Thoracic aorta (tissue), 2 donors: ENCODE measurements at places on chromosomes 2 and 18.

DNA sequence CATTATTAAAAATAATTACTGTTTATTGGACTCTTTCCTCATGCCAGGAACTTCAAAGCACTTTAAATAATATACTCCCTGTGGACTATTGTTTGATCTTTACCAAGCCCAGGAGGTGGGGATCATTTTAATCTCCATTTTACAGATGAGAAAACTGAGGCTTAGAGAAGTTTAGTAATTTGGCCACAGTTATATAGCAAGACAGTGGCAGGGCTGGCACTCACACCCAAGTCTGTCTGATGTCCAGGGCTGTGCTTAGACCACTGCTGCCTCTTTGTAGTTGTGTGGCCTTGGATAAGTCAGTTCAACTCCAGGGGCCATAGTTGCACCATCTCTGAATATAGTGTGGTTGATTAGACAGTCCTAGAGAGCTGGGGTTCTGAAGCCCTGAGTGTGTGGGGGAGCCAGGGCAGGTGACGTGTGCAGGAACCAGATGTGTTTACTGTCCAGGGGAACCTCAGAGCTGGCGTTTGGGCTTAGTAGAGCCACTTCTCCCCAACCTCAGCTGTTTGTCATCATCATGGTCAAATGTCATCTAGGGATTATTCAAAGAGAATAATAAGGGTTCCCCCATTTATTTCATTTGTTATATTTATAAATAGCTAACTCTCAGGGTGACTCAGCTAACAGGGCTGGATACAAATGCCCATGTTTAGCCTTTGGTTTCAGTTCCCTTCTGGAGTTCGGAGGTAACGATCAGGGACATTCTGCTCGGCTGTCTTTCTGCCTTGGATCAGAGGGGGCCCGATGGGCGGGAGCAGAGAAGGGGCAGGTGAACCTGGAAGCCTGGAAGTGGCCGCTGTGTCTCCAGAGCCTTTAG, 68.0 kb downstream of the BOLA3 start:
- no peaks in the 10 kb centered on the region for H3K4me1 ChIP-seq
- no peak overlapping the region for H3K27ac ChIP-seq
- H3K27me3 ChIP-seq = no peaks in the 10 kb centered on the region

GRCh38 chr18:57014772-57015413, 132.0 kb upstream of the BOD1L2 start:
- no peak for DNase-seq
- no peaks in the 10 kb centered on the region for H3K36me3 ChIP-seq
- H3K27ac ChIP-seq = no peak overlapping the region
- no peaks in the 10 kb centered on the region for H3K4me1 ChIP-seq

- H3K27ac ChIP-seq = no peak overlapping the region
- no peaks in the 10 kb centered on the region for H3K36me3 ChIP-seq
- no peak for DNase-seq
- H3K27me3 ChIP-seq = no peaks in the 10 kb centered on the region
- H3K4me1 ChIP-seq = peaks cover 3% of the 10 kb centered on the region
Measured at GRCh38 chr2:138274421-138275291, 226.9 kb upstream of the SPOPL start.

DNA sequence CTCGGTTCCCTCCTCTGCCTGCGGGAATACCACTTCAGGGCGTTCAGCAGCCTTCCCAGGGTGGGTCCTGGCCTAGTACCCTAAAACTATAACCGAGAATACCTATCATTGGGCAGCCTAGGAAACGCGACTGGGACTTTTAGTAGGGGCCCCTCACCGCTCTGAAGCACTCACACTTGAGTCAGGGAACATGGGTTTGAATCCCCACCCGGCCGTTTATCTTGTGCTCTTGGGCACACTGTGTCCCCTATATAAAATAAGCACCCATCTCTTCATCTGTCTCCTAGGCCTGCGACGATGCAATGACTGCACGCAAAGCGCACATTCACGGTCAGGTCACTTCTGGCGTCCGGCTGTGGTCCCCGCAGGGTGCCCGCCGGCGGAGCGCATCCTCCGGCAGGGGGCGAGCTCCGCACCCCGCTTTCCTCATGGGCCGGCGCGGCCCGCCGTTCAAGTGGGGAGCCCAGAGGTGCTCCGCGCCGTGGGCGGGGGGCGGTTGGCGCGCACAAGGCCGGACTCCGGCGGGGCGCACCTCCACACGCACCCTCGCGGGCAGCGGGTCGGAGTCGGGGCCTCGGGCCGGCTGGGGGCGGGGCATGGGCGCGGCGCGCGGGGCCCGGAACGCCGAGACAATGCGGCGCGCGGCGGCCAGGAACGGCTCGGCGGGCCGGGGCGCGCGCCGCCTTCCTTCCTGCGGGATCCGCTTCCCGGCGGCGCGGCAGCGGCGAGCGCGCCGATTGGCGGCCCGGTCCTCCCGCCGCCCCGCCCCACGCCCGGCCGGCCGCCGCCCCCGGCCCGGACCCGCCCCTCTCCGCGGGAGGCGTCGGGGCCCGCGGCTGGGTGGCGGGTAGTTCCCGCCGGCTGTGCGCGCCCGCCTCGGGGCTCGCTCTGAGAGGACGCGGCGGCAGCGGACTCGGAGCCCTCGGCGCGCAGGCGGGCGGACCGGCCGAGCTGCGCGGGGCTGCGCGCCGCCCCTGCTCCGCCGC, at the start of gene ASAP2:
Gene ASAP2, plus strand, starts transcription at position 850 of the 986 bp plus-strand sequence. CDS start 293 bp downstream, outside the sequence.
- H3K27ac ChIP-seq = peak within 1 kb of the TSS; percentile 92
- H3K27me3 ChIP-seq = no peaks in the 10 kb centered on the region
- H3K4me3 ChIP-seq = peak within 1 kb of the TSS; percentile 91
- no peaks in the 10 kb centered on the region for H3K36me3 ChIP-seq

- no peak overlapping the region for H3K4me3 ChIP-seq
- H3K4me1 ChIP-seq = peaks cover 26% of the 10 kb centered on the region
- no peak for DNase-seq
- H3K36me3 ChIP-seq = peaks cover 6% of the 10 kb centered on the region
- no peaks in the 10 kb centered on the region for H3K27me3 ChIP-seq
Measured at GRCh38 chr18:49094979-49095632, 144.3 kb upstream of the SMAD7 start.

GRCh38 chr2:75170889-75171288, 28.4 kb downstream of the TACR1 start:
- no peaks in the 10 kb centered on the region for H3K36me3 ChIP-seq
- no peaks in the 10 kb centered on the region for H3K27me3 ChIP-seq
- DNase-seq = no peak
- H3K27ac ChIP-seq = no peak overlapping the region
- H3K4me1 ChIP-seq = no peaks in the 10 kb centered on the region

- no peaks in the 10 kb centered on the region for H3K27me3 ChIP-seq
- peaks cover 35% of the 10 kb centered on the region for H3K4me1 ChIP-seq
- H3K27ac ChIP-seq = no peak overlapping the region
- DNase-seq = no peak
- no peaks in the 10 kb centered on the region for H3K36me3 ChIP-seq
- no peak overlapping the region for H3K4me3 ChIP-seq
Measured at GRCh38 chr2:105808423-105809096, 63.8 kb downstream of the NCK2 start.

- no peak overlapping the region for H3K4me3 ChIP-seq
- H3K27me3 ChIP-seq = no peaks in the 10 kb centered on the region
- no peaks in the 10 kb centered on the region for H3K36me3 ChIP-seq
- H3K27ac ChIP-seq = no peak overlapping the region
- H3K4me1 ChIP-seq = no peaks in the 10 kb centered on the region
Measured at GRCh38 chr2:96930351-96931010, 55.9 kb downstream of the FAM178B start.

- DNase-seq = no peak
- no peaks in the 10 kb centered on the region for H3K27me3 ChIP-seq
- H3K4me3 ChIP-seq = no peak overlapping the region
Measured at GRCh38 chr18:28189400-28190239, 12.7 kb upstream of the CDH2 start.

- H3K4me1 ChIP-seq = peaks cover 3% of the 10 kb centered on the region
- DNase-seq = no peak
- H3K27me3 ChIP-seq = no peaks in the 10 kb centered on the region
- no peaks in the 10 kb centered on the region for H3K36me3 ChIP-seq
Measured at GRCh38 chr2:128695646-128696220, 377.1 kb upstream of the HS6ST1 start.

GRCh38 chr2:227788561-227789018, 25.1 kb upstream of the CCL20 start:
- H3K4me1 ChIP-seq = no peaks in the 10 kb centered on the region
- no peak overlapping the region for H3K4me3 ChIP-seq
- no peak for DNase-seq
- no peaks in the 10 kb centered on the region for H3K27me3 ChIP-seq

DNA sequence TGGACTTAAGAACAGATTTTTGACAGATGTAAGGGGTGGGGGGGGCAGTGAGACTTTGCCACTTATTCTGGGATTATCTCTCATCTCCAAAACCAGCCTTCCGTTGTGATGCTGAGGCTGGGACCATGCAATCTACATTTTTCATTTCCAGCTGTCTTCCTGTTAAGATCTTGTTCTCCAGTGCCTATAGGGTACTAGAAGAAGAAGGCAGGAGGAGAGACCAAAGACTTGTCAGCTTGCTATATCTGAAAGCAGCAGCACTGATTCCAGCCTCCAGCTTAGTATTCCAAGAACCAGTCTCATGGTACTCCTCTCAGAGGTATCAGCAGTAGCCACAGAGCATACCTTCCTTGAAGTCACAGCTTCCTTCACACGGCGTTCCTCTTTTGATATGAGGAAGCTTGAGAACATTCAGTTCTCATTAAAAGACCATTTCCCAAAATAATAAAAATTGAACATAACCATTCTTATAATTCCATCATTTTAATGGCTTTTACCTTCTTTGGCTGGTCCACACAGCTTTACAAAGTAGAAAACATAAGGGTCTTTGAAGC, 49.8 kb downstream of the USP34 start:
- no peak for DNase-seq
- H3K4me1 ChIP-seq = peaks cover 15% of the 10 kb centered on the region
- no peaks in the 10 kb centered on the region for H3K36me3 ChIP-seq
- H3K27ac ChIP-seq = no peak overlapping the region
- H3K27me3 ChIP-seq = no peaks in the 10 kb centered on the region

DNA sequence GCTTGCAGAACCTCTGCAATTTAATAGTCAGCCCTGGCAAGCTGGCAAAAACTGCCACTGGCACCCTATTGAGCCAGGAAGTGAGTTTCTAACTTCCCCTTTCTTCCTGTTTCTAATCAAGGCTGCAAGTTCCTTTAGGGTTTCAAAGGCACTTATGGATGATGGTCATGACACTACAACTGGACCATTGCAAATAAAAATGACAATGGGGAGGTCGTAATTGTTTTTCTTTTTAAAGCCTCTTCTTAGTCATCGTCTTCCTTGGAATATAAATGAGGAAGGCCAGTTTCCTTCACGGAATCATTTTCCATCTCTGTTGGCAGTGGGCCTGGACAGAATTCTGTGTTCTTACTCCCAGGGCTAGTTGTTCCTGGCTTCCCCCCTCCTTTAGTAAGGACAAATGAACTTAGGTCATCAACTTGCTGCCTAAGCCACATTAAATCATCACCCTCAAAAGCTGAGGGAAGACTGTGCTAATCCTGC, 35.8 kb downstream of the SH3RF3 start:
- H3K27ac ChIP-seq = peak overlapping the region; percentile 58
- H3K36me3 ChIP-seq = no peaks in the 10 kb centered on the region
- no peak for DNase-seq
- H3K27me3 ChIP-seq = no peaks in the 10 kb centered on the region

DNA sequence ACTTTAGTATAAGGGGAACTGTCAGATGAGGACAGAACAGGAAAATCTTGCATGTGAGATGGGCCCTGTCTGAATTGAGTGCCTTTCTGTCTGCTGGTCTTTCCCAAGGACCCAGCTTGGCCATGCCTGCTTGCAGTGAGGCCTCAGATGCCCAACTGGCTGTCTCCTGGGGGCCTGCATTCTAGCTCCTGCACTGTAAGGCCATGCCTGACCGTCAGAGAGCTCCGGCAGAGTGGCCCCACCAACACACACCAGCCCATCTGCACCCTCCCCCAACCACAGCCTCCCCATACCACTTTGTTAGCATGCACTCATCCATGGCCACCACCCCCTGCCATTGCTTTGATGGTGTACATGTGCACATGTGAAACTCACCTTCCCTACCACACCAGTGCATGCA, 190.4 kb upstream of the RPRM start:
- no peaks in the 10 kb centered on the region for H3K27me3 ChIP-seq
- no peak overlapping the region for H3K27ac ChIP-seq
- H3K4me1 ChIP-seq = no peaks in the 10 kb centered on the region
- no peaks in the 10 kb centered on the region for H3K36me3 ChIP-seq
- H3K4me3 ChIP-seq = no peak overlapping the region
- no peak for DNase-seq

DNA sequence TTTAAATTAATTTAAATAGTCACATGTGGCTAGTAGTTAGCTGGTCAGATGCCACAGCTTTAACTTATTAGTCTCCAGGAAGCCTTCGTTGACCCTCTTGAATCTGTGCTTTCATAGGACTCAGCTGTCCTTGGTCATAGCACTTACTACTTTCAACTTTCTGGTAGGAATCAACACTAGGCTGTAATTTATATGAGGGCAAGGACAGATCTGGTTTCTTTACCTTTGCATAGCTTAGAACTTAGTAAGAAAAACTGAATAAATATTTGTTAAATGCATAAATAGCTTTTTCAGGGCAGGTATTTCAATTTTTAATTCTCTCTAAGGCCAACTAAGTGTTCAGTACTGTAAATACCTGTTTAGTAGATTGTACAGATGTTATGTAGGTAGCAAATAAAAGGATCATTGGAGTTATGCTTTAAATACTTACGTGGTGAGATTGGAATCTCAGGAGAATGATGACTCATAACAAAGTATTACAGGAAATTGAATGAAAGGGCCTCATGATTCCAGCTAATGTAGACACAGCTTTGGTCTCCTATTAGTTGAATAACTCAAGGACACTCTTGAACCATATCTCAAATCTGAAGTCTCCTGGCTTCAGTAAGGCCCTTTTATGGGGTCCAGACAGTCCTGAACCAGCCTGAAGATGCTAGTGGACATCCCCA, 2.6 kb downstream of the CLIP4 start:
- H3K4me1 ChIP-seq = peaks cover 46% of the 10 kb centered on the region
- H3K27ac ChIP-seq = peak overlapping the region; percentile 24
- no peak overlapping the region for H3K4me3 ChIP-seq

DNA sequence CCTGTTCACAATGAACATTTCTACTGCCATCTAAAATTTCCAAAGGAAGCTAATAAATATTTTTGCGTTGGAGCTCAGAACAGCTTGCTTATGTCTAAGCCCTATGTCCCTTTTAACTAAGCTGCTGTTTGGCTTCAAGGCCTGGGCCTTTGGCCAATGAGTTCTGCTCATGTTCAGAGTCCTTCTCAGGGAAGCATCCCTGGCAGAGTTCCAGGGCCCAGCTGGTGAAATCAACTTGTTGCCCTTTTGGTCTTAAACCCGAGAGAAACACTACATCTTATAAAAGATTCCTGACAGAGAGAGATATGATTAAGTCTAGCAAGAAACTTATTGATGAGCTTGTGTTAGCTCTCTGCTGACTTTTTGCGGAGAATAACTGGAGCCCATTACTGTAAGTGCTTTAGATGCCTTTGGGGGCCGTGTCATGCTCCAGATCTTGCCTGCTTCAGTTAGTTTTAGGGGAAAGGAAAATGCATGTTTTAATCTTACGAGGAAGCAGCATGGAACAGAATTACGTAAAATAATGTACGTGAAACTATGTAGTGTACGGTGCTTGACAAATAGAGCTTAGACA, 102.5 kb upstream of the NOSTRIN start:
- H3K27me3 ChIP-seq = no peaks in the 10 kb centered on the region
- H3K36me3 ChIP-seq = no peaks in the 10 kb centered on the region
- no peak overlapping the region for H3K4me3 ChIP-seq
- no peak for DNase-seq
- no peak overlapping the region for H3K27ac ChIP-seq
